Activated CD4-positive, alpha-beta T cell treated with anti-CD3 and anti-CD28 coated beads, Interleukin-2, amount 10 ng/mL, durations not matched to agents 7 days and 5 days (primary cell): ENCODE measurements at places on chromosomes 7 and 10.
A peak's percentile ranks its signal among the peaks of the same experiment; 100 is the strongest.

DNA sequence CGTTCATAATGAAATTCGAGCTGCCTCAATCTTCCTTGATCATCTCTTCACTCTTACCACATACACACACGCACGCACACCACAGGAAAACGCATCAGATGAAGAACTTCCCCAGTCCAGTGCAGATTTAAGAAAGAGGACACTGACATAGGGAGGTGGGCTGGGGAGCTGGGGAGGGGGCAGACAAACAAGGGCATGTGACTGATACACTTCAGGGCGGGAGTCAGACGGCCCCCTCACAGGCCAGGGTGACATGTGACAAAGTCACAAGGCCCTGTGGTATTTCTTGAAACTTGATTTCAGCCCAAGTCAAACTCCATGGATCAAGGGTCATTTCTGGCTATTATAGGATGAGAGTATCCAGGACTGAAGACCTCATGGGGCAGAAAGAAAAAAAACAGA lies 82.6 kb downstream of the KCNMA1 start:
- no peak for DNase-seq

- DNase-seq, result no peak
Measured at GRCh38 chr7:145263886-145264285, 428.0 kb upstream of the TPK1 start.

- peak; percentile 37 for DNase-seq
Measured at GRCh38 chr10:101062232-101063049, 652 bp downstream of the KAZALD1 start.

DNA sequence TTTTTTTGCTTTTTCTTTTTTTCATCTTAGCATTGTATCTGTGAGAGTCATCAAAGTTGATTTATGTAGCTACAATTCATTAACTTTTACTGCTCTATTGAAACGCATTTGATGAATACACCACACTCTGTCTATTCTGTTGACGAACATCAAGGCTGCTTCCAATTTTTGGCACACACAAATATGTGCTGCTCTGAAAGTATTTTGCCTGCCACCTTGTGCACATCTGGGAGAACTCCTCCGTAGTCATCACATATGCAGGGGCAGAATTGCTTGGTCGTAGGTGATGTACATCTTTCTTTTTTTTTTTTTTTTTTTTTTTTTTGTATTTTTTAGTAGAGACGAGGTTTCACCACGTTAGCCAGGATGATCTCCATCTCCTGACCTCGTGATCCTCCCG lies 796.8 kb downstream of the KCNMA1 start:
- no peak for DNase-seq

- DNase-seq, result no peak
Measured at GRCh38 chr10:77290528-77291155, 347.0 kb downstream of the KCNMA1 start.
